ENCODE measurements at places on chromosomes 16 and 17. TPM values are rescaled to one million over a fixed set of nuclear protein-coding genes. Genes with fewer than 3 reads are reported as not detected.

Gene PNPO
- total RNA-seq, result 27.3 TPM

DNA sequence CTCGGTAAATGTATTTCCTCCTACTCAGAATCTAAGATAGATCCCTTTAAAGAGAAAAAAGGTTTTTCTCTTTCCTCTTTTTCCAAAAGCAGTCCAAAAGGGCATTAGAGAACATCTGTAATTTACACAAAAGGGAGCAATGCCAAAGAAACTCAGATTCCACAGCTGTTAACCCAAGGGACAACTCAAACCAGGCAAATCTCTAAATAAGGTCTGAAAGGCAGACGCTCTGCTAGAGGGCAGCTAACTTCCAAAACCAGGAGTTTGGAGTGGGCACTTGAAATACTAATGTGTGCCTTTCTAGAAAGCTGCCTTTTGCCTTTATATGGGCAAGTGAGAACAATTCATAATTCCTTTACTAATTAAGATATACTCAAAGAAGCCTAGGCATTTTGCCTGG is 435.7 kb downstream of the ZFHX3 start:
- no peak for DNase-seq

Gene USP22
- 182 TPM for total RNA-seq

- no peak for DNase-seq
These were observed 18.5 kb downstream of the SLC16A3 start for GRCh38 chr17:82247182-82247823.

DNA sequence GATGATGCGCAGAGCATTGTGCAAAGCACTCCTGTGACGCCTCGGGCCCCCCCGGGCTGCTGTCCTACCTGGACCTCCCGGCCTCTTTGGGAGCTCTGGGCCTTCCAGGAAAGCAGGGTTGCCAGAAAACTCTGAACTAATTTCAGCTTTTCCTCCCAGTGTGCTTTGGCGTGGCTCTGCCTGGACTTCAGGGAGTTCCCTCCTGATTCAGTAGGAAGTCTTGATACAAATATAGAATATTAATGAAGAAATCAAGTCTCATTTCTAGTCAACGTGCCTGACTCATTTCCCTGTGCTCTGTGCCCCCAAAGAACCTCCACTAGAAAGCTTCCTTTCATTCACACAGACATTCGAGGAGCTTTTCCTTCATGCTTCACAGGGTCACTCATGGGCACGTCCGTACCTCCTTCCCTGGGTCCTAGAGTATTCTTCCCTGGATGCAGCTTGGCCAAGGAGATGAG is 84.0 kb upstream of the NOL11 start:
- DNase-seq, result peak; percentile 23

DNA sequence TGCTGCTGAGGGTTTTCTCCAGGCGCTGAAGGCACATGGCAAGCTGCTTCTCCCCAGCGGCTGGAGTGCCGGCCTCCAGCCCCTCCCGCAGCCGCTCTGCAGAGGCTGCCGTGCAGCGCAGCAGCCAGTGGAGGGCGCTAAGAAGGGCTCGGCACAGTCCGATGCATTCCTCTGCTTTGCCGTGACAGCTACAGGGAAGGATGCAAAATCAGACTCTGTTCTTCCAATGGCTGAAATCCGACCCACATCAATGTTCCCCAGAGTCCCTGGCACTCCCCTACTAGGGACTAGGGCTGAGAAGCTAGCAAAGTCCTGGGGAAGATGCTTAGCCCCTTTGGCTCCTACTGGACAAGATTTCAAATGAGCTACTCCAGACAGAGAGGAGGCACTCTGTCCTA is 19.0 kb downstream of the MED24 start:
- no peak for DNase-seq

All from heart right ventricle (tissue), 16 donors.